SJCRH30 (cell line): ENCODE measurements at places on chromosomes 3 and 15. TPM values are rescaled to one million over a fixed set of nuclear protein-coding genes. Genes with fewer than 3 reads are reported as not detected.
A peak's percentile ranks its signal among the peaks of the same experiment; 100 is the strongest.

DNA sequence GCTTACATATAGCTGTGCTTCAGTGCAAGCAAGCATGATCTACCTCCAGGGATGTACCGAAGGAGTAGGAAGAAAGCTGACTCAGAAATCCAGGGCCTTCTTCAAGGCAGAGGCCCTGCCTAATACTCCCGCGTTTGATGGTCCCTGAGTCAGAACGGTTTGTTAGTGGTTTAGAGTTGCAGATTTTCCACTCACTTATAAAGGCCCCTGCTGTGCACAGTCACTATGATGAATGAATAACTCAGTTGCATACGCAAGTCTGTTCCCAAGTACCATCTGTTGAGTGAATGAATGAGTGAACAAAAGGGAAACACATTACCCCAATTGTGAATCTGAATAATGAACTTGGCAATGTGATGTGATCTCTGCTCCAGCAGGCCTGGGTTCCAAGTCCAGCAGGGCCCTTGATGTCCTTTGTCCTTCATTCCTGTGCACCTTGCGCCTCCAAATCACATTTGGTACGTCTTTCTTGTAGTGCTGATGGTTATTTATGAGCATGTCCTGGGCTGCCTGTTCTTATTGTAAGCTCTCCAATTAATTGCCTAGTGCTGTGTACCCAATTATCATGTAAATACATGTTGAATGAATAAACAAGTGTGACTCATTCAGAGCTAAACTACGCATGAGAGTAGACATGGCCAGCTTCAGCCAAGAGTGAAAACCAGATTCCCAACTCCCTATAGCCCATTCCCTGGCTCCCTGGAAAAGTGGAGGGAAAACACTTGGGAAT, 85.3 kb upstream of the LIMD1 start:
- H3K27ac ChIP-seq: no peak overlapping the region
- peaks cover 9% of the 10 kb centered on the region; the same call in 1 of the 2 replicates for H3K4me1 ChIP-seq
- no peak overlapping the region for H3K4me3 ChIP-seq
- H3K36me3 ChIP-seq: no peaks in the 10 kb centered on the region
- no peak for DNase-seq
- H3K27me3 ChIP-seq: no peaks in the 10 kb centered on the region

DNA sequence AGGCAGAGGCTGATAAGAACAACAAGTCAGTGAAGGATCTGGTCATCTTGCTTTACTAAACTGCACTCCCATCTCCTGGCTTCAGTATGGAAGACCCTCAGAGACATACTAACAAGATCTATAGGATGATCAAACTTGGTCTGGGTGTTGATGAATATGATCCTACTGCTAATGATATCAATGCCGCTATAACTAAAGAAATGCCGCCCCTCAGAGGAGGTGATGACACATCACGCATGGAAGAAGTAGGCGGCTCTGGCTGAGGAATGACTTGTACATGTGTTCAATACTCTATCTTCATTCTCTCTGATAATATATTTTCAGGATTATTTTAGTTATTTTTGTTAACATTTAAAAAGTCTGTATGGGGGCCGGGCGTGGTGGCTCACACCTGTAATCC, 17.5 kb upstream of the EIF2B5 start:
- no peak for DNase-seq
- H3K27ac ChIP-seq: no peak overlapping the region
- H3K4me3 ChIP-seq: no peak overlapping the region
- H3K4me1 ChIP-seq: no peaks in the 10 kb centered on the region
- no peaks in the 10 kb centered on the region for H3K36me3 ChIP-seq

- H3K4me1 ChIP-seq: peaks cover 26% of the 10 kb centered on the region
- H3K27ac ChIP-seq: no peak overlapping the region
Observed at GRCh38 chr3:23219117-23219516, 16.0 kb downstream of the UBE2E2 start.

DNA sequence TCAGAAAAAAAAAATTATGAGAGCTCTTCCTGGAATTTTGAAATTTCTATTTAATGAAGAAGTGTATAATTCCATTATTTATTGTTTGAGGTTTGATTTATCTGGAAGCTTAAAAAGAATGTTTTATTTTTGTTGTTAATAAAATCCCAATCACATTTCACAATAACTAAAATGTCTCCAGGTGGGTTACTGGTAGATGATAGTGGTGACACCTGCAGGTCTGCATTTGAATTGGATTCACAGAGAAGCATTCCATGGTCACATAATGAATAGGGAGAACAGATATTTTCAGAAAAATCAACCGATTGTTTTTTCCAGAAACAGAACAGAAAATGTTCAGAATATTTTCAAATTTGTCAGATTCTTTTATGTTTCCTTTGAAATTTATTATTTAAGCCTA, 48.3 kb downstream of the ASB7 start:
- H3K4me1 ChIP-seq: no peaks in the 10 kb centered on the region
- no peaks in the 10 kb centered on the region for H3K27me3 ChIP-seq
- H3K4me3 ChIP-seq: no peak overlapping the region
- H3K27ac ChIP-seq: no peak overlapping the region

DNA sequence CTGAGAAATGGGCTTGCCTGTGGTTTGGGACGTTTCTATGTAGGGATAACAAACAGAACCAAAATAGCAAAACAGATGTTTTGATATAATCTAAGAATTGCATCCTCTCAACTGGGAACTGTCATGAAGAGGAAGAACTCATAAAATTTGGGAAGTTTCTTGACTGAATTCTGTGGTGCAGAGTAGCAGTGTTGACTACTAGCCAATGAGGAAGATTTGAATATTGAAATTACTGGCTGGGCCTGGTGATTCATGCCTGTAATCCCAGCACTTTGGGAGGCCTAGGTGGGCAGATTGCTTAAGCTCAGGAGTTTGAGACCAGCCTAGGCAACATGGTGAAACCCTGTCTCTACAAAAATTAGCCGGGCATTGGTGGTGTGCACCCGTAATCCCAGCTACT, 42.2 kb downstream of the ZNF609 start:
- DNase-seq: no peak
- H3K4me1 ChIP-seq: no peaks in the 10 kb centered on the region
- H3K36me3 ChIP-seq: peaks cover 25% of the 10 kb centered on the region
- H3K4me3 ChIP-seq: no peak overlapping the region
- H3K27ac ChIP-seq: no peak overlapping the region

GRCh38 chr15:43184407-43185124, 637 bp upstream of the CCNDBP1 start:
- H3K27me3 ChIP-seq: no peaks in the 10 kb centered on the region
- H3K27ac ChIP-seq: no peak overlapping the region
- peak; percentile 29 for DNase-seq

DNA sequence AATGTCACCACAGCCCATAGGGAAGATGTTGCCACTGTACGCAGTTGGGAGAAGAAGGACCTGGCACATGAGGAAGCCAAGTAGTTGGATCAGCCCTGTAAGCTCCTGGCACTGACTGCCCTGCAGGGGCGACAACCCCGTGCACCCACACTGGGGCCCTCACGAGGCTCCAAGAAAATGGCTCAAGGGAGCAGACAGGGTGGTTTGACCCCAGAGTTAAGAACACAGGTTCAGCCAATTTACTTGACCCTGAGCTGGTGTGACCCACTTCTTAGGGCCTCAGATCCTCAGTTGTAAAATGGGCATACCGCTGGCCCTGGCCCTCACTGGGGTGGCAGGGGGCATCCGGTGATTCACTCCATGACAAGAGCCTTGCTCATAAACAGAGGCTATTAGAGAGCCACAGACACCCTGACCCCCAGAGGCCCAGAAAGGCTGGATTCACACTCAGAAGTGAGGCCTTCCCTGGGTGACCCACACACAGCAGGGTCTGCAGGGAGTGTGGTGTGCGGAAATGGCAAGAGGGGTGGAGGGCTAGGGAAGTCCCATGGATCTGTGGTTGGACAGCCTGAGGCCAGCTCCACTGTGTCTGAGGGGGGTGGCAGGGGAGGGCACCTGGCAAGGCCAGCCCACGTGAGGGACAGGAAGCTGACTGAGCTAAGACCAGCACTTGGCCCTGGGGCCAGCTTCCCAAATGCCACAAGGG, 1.7 kb upstream of the HHATL start:
- H3K36me3 ChIP-seq: no peaks in the 10 kb centered on the region
- no peaks in the 10 kb centered on the region for H3K27me3 ChIP-seq
- H3K4me1 ChIP-seq: no peaks in the 10 kb centered on the region; the same call in 1 of the 2 replicates
- no peak overlapping the region for H3K4me3 ChIP-seq
- no peak for DNase-seq

DNA sequence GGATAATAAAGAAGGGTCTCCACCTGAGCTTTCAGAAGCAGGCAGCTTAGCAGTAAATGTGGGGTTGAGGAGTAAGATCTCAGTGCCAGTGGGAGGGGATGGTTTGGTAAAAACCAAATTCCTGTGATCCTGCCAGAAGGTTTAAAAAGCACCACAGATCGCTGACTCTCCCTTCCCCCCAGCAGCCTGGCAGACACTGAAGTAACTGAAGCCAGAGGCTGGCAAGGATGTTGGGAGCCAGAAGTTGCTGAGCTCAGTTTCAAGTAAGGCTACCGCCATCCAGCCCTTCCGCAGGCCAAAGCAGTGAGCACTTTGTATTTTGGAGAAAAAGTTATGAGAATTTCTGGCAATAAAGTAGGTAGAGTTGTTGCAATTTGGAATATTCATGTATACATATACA, 246.4 kb downstream of the ZNF621 start:
- H3K4me1 ChIP-seq: peaks cover 3% of the 10 kb centered on the region
- no peak overlapping the region for H3K4me3 ChIP-seq
- no peaks in the 10 kb centered on the region for H3K36me3 ChIP-seq
- H3K27ac ChIP-seq: no peak overlapping the region
- no peaks in the 10 kb centered on the region for H3K27me3 ChIP-seq

DNA sequence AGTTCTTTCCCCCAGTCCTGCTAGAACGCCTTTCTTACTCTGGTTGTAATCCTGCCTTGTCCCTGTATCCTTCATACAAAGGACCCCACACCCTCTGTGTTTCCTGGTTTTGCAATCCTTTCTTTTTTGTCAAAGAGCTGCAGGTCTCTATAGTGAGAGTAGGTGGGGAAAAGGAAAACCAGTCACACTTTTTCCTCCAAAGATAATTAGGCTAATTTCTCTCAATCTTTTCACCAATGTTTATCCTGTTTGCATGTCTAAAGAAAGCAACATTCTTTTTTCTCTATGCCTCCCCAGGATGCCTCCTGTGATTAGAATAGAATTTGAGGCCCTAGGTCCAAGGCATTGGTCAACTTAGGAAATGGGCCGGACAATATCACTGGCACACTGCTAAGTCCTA, 25.4 kb downstream of the SEMA6D start:
- no peak overlapping the region for H3K4me3 ChIP-seq
- no peaks in the 10 kb centered on the region for H3K36me3 ChIP-seq
- no peak overlapping the region for H3K27ac ChIP-seq
- no peaks in the 10 kb centered on the region for H3K4me1 ChIP-seq
- H3K27me3 ChIP-seq: 0 out of 2 replicates have a peak, but pooled peaks cover 8% of the 10 kb centered on the region
- no peak for DNase-seq

GRCh38 chr3:37622999-37623883, 238.4 kb upstream of the CTDSPL start:
- no peaks in the 10 kb centered on the region for H3K36me3 ChIP-seq
- no peak for DNase-seq
- no peaks in the 10 kb centered on the region for H3K27me3 ChIP-seq
- H3K4me3 ChIP-seq: no peak overlapping the region

GRCh38 chr3:4730719-4731118, 237.6 kb downstream of the ITPR1 start:
- no peaks in the 10 kb centered on the region for H3K36me3 ChIP-seq
- H3K4me1 ChIP-seq: peaks cover 8% of the 10 kb centered on the region
- no peak overlapping the region for H3K4me3 ChIP-seq
- no peak overlapping the region for H3K27ac ChIP-seq
- no peaks in the 10 kb centered on the region for H3K27me3 ChIP-seq

GRCh38 chr3:31567036-31567435, 34.3 kb downstream of the STT3B start:
- no peaks in the 10 kb centered on the region for H3K27me3 ChIP-seq
- no peak overlapping the region for H3K4me3 ChIP-seq
- H3K36me3 ChIP-seq: no peaks in the 10 kb centered on the region

DNA sequence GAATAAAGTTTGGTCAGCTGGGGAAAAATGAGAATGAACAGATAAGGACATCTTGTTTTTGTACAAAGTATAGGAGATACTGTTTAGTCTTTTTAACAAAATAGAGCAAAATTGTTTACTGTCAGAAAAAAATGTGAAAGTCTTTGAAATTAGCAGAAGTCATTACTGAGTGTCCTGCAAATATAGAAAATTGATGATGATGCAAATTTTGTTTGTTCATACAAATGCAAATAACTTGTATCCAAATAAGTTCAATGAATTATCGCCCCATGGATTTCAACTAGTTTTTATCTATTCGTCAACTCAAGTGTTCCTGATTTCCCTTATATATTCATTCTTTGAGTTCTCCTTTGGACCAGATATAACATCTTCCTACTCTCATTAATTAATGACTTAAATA, 378.0 kb upstream of the SGO1 start:
- no peaks in the 10 kb centered on the region for H3K36me3 ChIP-seq
- no peak overlapping the region for H3K27ac ChIP-seq
- H3K4me3 ChIP-seq: no peak overlapping the region
- DNase-seq: no peak
- no peaks in the 10 kb centered on the region for H3K4me1 ChIP-seq

- DNase-seq: no peak
- no peak overlapping the region for H3K27ac ChIP-seq
- H3K4me3 ChIP-seq: no peak overlapping the region
- H3K36me3 ChIP-seq: no peaks in the 10 kb centered on the region
Observed at GRCh38 chr15:31020542-31020941, 29.1 kb upstream of the MTMR10 start.

Gene NEK10
- 1.1 and 1.7 TPM in 2 replicates for total RNA-seq

Gene AHSG
- not detected in 2 replicates for total RNA-seq

Gene GCHFR
- total RNA-seq: not detected in 2 replicates

Gene GPR27
- total RNA-seq: not detected in 2 replicates

Gene KNG1
- not detected in 2 replicates for total RNA-seq

Gene OR5K4
- not detected in 2 replicates for total RNA-seq
